Tibial nerve (tissue), 4 donors: ENCODE measurements at places on chromosomes 4 and X.

- no peak for DNase-seq
These were observed 7.4 kb downstream of the BDH2 start for GRCh38 chr4:103092245-103092644.

GRCh38 chrX:47239199-47239598 is 6.4 kb downstream of the USP11 start:
- DNase-seq, result no peak

GRCh38 chrX:140318296-140318695 is 186.6 kb downstream of the SOX3 start:
- DNase-seq, result no peak

GRCh38 chr4:70746179-70746839 is 24.5 kb downstream of the RUFY3 start:
- no peak for DNase-seq
